ENCODE measurements at places on chromosomes 3 and 15.

GRCh38 chr3:190886945-190887344, 24.5 kb upstream of the GMNC start:
- no peak for DNase-seq

DNA sequence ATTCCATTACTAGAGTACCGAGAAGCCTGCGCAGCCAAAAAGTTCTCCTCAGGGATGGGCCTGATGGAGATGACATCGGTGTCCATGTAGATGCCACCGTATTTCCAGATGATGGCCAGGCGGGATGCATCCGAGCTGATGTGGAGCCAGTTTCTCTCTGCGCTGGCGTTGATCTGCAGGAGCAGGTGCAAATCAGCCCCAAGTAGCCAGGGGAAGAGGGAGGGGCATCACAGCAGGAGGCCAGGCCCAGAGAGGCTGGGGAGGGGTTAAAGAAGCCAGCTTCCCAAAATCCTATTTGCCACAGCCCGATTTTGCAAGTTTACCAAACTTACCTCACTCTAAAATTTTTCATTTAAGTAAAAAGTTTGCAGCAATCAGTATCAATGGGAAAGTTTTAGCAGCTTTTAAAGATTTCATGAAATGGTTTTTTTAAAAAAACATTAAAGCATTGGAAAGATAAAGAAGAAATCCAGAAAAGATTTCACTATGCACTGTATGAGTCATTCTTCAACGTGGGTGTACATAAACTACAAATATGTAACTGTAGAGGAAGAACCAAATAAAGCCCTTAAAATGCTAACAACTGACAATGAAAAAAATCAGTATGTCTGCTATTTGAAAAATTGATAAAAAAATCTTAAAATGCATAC, 7.4 kb downstream of the A4GNT start:
- no peak for DNase-seq

DNA sequence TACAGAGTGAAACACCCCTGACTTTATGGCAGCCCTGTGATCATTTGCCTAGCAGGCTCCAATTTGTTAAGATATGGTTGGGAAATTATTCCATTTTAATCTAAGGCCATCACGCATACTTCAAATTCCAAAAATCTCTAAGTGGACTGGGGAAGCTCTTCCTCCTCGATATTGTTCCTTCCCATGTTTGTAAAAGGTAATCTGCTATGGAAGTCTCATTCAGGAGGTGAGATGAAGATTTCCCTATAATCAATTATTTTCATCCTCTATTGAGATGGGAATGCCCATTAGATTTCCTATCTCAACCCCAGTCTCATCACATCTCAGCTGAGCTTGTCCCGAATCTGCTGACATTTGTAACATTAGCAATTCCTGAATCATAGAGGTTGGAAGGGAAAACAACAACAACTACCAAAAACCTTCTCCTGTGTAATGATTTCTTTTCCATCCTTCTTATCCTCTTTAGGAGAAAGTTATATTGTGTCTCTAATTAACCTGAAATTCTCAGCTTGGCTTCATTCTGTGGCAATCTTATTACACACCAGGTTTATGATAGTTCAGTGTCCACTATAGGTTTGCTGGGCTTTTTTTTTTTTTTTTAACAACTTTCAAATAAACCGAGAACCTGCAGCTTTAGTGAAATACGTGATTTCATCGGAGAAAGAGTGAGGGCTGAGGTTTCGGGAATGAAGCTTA, 2.2 kb upstream of the NR2F2 start:
- DNase-seq = no peak

- DNase-seq = no peak
Observed at GRCh38 chr3:16606398-16606797, 1.2 kb upstream of the DAZL start.

- DNase-seq = no peak
Observed at GRCh38 chr3:33921608-33922007, 123.2 kb downstream of the PDCD6IP start.

DNA sequence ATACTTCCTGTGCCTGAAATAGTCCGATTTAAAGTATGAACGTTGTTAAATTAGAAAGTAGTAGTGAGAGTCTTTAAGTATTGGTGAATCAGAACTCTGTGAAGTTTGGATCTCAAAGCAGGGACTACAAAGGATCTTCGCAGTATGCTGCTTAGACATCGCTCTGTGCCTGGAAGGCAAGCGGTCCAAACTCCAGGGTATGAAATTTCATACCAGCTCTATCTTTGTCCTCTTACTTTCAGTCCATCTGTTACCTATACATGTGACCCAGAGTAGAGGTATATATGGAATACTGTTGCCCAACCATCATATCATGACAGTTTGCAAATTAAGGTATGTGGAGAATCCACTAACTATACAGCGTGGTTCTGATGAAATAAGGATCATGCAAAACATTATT, 34.5 kb downstream of the VPS8 start:
- no peak for DNase-seq

- DNase-seq = no peak
Observed at GRCh38 chr3:37236024-37236423, 61.6 kb upstream of the LRRFIP2 start.

DNA sequence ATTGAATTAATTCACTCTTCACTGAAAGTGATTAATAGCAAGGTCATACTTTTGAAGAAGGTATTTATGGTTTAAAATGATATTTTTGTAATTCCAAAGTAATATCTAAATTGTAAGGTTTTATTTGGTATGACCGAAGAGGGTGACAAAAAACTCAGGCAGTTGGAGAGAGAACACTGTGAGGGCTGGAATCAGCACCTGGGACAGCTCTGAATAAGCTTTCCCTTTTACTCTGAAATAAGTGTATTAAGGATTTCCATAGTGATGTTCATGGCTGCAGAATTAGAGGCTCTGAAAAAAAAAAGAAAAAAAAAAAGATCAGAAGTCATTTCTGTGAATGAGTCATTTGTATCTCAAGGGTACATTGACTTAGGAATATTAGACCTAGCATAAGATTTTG, 299.5 kb downstream of the IL5RA start:
- DNase-seq = no peak

DNA sequence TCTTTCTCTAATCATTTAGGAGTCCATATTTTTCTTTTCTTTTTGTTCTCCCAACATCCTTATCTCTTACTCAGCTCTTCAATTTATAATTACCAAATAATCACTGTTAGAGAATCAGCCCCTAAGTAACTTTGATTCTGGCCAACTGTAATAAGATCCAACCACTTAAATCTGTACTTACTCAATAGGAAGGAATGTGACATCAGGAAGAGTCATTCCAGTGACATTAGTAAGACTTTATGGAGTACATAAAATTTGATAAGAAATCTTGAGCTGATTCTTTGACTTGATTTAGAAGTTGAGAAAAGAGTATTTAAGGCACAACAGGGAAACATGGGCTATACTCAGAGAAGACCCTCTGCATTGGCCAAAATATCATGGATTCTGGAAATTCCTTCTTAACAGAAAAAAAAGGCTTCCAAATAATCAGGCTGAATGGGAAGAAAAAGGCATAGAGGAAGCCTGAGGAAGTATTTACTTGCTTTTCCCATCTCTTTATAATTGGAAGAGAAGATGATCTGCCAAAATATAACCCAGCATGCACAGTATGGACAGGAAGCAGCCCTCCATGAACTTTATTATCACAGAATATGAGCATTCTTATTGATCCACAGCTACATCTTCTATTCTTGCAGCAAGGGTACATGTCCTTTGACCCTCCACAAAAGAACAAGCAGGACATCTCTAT, 289.7 kb upstream of the TPRG1 start:
- no peak for DNase-seq

DNA sequence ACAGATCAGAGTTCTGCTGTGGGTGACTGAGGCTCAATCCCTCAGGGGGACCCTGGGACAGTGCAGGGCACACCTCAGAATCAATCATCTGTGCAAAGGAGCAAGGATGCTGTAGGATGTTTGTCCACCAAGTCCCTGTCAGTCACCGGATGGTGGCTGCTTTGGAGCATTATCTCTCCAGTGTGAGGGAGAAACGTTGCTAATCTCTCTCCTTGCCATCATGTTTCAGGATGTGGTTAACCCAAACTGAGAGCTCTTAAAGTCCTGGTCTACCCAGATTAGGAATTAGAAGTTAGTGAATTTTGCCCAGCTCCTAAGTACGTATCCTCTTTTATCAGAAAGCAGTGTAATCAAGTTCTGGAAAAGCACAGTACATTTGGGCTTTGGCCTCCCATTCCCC, 26.2 kb upstream of the LRRC3B start:
- DNase-seq = no peak

GRCh38 chr3:12370758-12371157, 81.9 kb downstream of the PPARG start:
- no peak for DNase-seq

DNA sequence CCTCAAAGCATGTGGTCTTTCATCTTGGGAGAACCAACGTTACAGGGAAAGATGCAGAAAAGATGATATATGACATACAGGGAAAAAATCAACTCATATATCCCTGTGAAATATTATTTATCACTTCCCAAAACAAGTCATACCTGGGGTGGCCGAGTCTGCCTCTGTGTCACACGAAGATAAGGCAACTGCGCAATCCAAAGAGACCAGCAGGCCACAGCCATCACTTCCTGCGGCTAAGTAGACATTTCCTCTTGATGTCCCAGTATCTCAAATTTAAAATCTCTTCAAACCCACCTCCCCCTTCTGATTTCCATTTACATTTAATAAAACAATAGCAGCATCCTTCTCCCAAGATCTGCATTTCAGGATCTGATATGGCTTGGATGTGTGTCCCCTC, 71.5 kb downstream of the IGF2BP2 start:
- no peak for DNase-seq

DNA sequence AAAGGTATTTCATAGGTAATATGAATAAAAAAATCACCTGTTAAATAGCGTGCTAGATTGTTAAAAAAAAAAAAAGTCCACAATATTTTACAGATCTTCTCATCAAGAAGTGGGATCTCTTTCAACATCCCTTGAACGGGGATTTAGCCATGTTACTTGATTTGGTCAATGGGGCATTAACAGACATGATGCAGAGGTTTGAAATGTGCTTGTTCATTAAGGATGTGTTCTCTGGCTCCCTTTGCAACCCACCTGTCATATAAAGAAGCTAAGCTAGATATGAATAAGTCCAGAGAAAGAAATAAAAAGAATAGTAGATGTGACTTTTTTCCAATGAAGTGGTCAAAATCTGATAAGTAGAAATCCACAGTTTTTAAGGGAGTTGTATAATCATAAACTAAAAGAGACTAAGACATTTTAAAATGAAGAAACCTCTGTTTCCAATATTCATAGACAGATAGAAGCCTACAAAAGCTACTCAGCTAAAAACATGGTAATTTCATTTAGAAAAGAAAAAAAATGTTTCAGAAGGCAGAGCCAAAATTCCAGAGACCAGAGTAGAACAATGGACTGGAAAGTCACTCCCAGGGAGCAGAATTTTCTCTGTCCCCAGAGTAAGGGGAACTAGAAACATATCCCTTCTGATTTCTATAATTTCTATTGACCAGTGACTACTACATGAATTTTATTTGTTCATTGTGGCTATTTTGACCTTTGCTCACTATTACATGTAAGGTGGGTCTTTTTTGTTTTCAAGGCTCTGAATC, 79.2 kb downstream of the PLSCR2 start:
- DNase-seq = no peak

GRCh38 chr3:132180337-132180791, 136.8 kb upstream of the ACP3 start:
- no peak for DNase-seq
